ENCODE measurements at places on chromosomes 5 and 9. TPM values are rescaled to one million over a fixed set of nuclear protein-coding genes. Genes with fewer than 3 reads are reported as not detected.
A peak's percentile ranks its signal among the peaks of the same experiment; 100 is the strongest.

DNA sequence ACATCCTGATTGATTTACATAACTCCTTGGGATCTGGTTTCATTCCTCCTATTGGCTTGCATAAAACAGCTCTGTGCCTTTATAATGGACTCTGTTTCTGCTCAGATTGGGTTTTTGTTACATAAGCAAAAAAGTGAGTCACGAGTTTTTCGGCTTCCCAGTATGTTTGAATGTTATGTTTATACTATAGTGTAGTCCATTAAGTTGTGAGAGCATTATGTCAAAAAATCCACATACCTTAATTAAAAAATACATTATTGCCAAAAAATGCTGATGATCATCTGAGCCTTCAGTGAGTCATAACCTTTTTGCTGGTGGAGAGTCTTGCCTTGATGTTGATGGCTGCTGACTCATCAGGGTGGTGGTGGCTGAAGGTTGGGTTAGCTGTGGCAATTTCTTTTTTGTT, 144.6 kb downstream of the CCDC171 start:
- peak; percentile 4 for DNase-seq

GRCh38 chr5:72121052-72121779, 13.9 kb downstream of the MAP1B start:
- no peak for DNase-seq

- no peak for DNase-seq
Observed at GRCh38 chr9:88106492-88106891, 31.8 kb downstream of the SPATA31C2 start.

DNA sequence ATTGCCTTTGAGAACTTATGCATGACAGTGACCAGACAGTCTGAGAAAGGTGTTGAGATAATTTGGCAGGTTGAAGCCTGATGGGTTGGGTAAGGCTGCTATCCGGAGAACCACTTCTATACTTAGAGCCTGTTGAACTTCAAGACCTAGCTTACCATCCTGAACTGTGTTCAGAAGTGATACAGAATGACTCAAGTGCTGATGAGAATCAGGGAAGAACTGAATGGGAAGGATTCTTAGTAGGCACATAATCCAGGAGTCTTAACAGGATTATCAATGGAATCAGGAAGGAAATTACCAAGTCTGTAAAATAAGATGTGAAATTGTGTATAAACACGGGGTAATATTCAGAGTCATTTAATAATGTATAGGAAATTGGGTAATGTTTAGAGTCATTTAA, 9.0 kb upstream of the PAPPA start:
- no peak for DNase-seq

DNA sequence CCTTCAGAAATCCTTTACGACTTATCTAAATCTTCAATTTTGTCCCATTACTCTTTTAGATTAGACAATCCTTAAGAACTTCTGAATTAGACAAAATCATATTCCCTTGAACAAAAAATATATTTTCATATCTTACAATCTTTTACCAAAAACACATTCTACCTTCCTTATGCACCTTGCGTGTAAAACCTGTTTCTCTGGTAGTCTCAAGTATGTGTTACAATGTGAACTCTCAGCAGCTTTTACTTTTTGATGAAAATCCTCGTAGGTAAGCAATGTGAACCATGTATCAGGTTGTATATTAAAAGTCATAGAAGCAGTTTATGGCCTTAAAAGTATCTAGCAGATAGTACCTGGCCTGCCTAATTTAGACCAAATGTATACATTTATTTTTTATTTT, 12.7 kb downstream of the GMCL2 start:
- no peak for DNase-seq

Gene GLE1
- total RNA-seq = 28.8 TPM

- no peak for DNase-seq
Observed at GRCh38 chr5:167777746-167778145, 513.7 kb upstream of the WWC1 start.

Gene UBE2B
- 32.8 TPM for total RNA-seq
